ENCODE measurements at places on chromosomes 5 and 9. TPM values are rescaled to one million over a fixed set of nuclear protein-coding genes. Genes with fewer than 3 reads are reported as not detected.

DNA sequence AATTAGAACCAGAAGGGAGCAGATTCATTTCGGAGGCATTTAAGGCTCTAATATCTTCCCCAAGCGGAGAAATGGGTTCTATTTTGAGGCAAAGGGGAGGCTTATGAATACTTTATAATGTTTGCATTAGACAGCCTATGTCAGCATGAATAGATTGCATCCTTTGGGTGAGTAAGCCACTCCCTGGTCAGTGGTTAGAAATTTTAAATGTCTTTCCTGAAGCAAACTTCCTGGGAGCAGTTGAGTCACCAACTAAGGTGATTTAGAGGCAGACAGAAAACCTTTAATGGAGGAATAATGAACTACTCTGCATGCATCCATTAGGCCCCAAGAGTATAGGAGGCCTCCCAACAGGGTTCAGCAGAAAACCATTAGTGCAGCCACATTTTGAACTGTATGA, 204.9 kb downstream of the ELAVL2 start:
- no peak for DNase-seq

The RNF183 gene
- not detected for total RNA-seq

GRCh38 chr9:98455256-98456155, 200.1 kb upstream of the TBC1D2 start:
- no peak for DNase-seq

DNA sequence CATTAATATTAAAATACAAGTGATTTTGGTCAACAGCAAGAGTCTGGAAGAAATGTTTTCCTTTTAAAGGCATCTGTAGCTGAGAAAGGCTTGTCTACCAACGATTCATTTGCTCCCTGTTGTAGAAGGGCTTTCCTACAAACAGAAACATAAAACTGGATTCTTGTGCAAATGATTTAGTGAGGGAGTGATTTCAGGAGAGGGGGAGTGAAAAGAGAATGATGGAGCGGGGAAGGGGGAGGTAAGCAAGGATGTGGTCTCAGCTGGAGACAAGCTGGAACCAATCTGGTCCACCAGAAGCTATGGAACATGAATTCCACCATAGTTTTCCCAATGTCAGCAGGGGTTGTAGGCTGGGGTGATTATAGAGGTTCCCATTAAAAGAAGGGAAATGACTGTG, 196.3 kb downstream of the FBXO4 start:
- no peak for DNase-seq

GRCh38 chr9:93087971-93088655, 7.9 kb upstream of the CARD19 start:
- peak; percentile 22 for DNase-seq

DNA sequence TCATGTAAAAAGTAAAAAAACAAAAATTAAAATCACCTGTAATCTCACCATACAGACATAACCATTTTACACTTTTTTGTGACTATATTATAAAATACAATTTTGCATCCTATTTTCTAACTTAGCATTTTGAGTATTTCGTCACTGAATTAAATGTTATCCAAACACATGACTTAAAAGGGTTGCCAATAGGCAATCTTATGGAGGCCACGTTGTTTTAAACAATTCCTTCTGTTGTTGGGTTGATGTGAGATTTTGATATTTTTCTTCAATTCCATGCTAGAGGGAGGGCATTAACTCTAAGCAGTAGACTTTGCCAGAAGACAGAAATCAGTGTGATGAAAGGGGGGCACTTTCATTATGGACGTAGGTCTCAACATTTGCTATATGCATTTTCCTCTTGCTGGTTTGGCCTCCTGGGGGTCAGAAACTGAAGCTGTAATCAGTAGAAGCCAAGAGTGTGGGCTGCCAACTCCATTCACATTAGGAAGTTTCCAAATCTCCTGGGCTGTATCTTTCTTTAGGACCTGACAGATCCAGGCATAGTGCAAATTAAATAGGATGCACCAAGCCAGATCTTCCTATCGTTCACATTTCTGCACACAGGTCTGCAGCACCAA, 614.2 kb upstream of the CLINT1 start:
- DNase-seq, result no peak

DNA sequence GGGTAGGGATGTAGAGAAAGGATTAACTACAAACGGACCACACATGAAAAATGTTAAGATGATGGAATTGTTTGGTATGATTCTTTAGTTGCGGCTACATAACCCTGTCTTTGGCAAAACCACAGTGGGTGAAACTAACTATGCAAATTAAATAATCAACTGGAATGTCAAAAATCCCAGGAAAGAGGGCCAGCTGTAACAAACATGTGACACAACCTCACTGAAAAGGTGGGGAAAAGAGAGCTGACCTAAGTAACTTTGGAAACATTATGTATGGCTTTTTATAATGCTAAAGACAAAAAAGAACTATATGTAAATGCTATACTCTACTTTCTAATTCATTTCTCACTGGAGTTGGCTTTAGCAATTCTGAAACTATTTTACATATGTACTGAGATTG, 252.0 kb downstream of the MRPS30 start:
- DNase-seq, result no peak

GRCh38 chr9:13330396-13331004, 51.0 kb upstream of the MPDZ start:
- peak; percentile 77 for DNase-seq

DNA sequence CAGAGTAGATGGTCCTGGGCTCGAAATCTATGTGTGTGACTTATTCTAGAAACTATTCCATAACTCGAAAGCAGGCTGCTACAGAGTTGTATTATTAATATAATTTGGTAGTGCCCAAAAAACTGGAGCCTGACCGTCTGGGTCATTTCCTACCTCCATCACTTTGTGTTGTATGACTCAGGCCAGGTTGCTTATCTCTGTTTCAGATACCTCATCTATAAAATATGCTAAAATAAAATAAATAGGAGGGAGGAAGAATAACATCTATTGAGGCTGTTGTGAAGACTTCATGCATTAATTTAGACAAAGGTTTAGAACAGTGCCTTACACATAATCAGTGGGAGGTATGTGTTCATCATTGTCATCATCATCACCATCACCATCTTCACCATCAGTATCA, 57.7 kb downstream of the PDE4D start:
- no peak for DNase-seq

DNA sequence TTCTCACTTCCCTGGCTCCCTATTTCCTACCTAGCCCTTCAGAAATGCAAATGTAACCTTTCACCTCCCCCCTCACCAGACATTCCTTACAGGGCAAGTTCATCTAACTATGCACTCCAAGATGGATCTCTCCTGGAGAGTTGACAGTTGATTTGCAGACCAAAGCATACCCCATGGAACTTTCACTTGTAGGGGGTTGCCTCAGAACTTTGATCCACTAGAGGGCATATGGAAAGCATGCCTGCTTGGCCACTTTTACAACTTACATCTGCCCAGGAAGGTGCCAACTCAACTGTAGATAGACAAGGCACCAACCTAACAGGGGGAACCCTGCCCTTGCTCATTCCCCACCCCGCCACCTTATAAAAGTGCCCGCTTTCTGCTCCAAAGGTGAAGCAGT, 187.8 kb downstream of the NXNL2 start:
- no peak for DNase-seq

The PCDHB6 gene
- 0.57 TPM for total RNA-seq

DNA sequence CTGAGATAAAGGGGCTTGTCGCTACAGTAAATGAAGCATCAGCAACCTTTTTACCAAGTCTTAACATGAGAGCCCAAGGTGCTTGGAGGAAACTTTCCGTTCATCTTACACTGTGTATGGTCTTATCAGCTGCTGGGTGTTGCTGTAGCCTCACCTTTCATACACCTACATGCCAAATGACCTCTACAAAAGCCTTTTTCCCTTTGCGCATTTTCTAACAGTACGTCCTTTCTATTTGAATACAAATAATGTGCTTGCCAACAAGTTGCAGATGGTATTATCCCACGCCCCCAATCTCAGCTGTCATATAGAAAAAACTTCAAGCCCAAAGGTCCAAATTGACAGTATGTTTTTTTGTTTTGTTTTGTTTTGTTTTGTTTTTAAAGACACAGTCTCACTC, 96.9 kb downstream of the BNC2 start:
- DNase-seq, result no peak

GRCh38 chr9:35195683-35196082, 33.9 kb downstream of the UNC13B start:
- no peak for DNase-seq

DNA sequence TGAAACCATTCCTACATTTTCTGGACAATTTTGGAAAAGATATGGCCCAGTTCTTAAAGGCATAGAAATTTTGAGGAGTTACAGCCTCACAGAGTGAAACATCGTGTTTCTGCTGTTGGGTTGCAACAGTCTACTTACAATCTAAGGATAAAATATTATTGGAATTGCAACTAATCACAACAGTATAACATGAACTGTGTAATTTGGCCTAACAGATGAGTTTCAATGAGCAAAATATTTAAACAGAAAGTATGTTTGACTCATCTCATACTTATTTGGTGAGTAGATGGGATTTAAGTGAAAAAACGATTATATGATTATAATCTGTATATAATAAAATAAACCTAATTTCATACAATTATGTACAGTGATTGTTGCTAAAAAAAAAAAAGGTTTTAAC, 1061.8 kb downstream of the CDH12 start:
- DNase-seq, result no peak
